ENCODE measurements at places on chromosomes 16 and 17. TPM values are rescaled to one million over a fixed set of nuclear protein-coding genes. Genes with fewer than 3 reads are reported as not detected.

DNA sequence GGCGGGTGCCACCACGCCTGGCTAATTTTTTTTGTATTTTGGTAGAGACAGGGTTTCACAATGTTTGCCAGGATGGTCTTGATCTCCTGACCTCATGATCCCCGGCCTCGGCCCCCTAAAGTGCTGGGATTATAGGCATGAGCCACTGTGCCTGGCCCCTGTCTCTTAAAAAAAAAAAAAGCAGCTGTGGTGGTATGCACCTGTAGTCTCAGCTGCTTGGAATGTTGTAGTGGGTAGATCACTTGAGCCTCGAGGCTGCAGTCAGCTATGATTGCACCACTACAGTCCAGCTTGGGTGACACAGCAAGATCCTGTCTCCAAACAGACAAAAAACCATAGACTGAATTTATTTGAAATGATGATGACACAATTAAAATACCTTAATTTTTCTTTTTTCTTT lies 24.3 kb downstream of the CDK12 start:
- DNase-seq = no peak

DNA sequence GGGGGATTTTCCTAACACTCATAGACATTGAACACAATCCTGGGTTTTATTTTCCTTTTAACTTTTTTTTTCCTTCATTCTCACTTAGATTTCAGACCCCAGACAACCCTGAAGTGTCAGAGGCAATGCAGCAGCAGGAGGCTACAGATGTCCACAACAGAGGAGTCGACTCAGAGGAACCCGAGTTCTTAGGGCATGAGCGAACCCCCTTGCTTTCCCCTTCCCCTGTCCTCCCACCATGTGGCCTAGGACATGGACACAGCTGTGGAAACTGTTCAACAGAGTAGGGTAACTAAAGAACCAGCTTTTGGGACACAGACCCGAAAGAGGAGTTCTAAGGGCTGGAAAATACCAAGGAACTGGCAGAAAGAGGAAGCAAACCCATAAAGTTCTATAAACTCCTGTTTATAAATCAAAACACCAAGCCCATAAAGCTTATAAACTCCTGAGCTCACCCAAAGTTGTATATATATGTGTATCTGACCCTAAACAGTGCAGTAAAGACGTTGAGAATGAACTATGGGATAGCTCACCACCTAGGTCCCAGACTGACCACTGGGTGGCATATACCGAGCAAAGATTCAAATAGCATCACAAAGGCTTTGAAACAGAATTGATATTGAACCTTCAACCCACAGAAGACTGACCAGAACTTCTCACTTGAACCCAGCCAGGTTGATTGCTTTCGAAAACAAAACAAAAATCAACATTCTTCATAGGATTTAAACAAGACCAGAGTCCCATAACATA lies 33.9 kb downstream of the CMTM4 start:
- DNase-seq = no peak

DNA sequence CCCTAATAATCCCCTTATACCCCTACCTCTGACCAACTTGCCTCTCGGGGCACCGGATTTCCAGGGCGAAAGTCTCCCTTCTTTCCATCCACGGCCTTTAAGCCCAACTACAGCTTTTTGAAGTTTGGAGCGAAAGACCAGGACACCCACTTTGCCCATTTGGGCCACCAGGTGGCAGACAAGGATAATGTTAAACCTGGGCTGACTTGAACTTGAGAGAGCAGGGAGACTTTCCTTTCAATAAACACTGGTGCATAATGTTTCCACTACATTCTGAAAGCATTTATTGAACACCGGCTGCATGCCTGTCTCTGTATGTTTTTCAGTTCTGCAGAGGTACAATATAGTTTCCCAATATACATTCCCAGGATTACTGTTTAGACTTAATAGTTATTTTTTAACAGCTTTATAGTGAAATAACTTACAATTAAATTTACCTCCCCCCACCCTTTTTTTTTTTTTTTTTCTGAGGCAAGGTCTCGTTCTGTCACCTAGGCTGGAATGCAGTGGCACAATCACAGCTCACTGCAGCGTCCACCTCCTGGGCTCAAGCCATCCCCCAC lies 6.9 kb upstream of the CES3 start:
- DNase-seq = no peak

- DNase-seq = no peak
Observed at GRCh38 chr17:9298776-9299295, 276.8 kb downstream of the STX8 start.

GRCh38 chr17:69669441-69670178 lies 255.1 kb downstream of the MAP2K6 start:
- DNase-seq = no peak

GRCh38 chr17:31378638-31379037 lies 12.8 kb upstream of the RAB11FIP4 start:
- DNase-seq = no peak

GRCh38 chr16:67456391-67457081 lies 24.4 kb downstream of the ATP6V0D1 start:
- DNase-seq = no peak

Gene ELMO3
- total RNA-seq = 1.1 TPM

Gene C16orf90
- not detected for total RNA-seq

DNA sequence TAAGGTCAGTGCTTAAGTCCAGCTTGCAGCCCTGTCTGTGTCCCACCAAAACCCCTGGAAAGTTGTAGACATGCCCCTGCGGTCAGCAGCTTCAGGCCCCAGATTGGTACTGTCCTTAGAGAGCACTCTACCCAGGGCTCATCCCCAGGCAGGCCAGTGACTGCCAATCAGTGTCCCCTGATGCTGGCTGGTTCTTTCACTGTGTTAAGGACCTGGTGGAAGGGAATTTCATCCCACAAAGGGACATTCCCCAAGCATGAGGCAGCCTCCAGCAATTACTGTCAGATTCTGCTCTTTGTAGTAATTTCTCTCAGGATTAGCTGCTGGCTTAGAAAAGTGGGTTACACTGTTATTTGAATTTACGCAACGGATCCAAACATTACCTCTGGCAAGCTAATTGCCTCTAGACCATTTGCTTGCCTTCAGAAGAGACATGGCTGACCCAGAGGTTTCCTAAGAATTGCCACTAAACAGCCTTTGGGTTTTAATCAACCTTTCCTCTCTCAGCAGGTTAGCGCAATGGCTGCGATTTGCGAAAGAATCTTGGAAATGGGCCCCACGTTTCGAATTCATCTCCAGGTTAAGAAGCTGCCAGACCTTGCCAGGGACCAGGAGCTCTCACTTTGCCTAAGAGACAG lies 5.9 kb downstream of the IRX6 start:
- no peak for DNase-seq

DNA sequence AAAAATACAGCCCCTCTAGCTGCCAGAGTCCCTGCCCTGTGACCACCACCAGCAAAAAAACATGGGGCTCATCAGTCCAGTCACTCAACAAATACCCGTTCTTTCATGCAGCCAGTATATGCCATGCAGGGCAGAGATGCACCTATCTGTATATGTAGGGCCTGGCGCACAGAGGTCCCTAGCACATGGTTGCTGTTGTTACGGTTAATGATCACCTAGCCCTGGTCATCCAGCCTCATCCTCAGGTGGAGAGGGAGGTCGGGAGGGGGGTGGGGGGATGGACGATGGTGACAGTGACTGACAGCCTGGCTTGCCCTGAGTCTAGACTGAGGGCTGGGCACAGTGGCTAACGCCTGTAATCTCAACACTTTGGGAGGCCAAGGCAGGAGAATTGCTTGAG lies 1.5 kb downstream of the SDR42E2 start:
- DNase-seq = no peak

DNA sequence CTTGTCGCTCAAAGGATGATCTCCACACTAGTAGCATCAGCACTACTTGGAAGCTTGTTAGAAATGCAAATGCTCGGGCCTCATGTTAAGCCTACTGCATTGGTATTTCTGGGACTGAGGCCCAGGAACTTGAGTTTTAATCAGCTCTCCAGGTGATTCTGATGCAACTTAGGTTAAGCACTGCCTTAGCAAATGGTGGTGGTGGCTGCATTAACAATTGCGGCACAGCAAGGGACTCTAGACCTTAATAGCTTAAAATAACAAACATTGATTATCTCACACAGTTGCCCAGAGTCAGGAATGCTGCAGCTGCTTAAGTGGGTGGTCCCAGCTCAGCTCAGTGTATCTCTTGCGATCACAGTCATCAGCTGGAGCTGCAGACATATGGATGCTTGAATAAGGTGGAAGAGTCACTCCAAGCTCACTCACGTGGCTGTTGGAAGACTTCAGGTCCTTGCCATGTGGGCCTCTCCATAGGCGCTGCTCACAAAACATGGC lies 25.8 kb downstream of the HS3ST3A1 start:
- DNase-seq = no peak

GRCh38 chr16:81945665-81946064 lies 65.6 kb downstream of the SDR42E1 start:
- no peak for DNase-seq

Gene WFIKKN1
- 0.47 TPM for total RNA-seq

GRCh38 chr17:10429421-10430045 lies 7.8 kb upstream of the MYH8 start:
- no peak for DNase-seq

DNA sequence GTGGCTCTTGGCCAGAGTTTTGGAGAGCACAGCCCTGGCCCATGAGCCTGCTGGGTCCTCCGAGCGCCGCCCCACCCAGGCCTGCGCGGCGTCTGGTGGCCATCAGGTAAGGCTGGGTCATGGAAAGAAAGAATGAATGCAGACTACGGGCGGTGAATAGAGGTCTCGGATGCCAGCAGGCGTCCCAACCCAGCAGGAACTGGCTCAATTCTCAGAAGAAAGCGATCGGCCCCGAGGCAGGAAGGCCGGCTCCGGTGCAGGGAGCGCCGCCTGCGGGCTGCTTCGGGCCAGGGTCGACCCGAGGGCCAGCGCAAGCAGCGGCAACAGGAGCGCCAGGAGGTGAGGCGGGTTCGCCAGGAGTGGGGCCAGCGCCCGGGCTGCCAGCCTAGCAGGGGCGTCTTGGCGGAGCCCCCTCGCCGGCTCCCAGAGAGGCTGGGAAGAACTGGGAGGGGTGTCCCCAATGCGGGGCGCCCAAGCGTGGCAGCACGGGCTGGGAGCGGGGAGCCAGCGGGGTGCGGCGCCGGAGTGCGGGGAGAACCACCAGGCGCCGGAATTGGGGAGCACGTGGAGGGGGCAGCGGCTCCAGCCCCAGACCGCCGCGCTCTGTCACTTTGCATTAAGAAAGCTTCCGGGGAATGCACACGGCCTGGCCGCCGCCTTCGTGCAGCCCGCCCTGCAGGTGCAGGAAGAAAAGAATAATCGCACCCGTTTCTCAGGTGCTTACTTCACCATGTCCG lies 7.1 kb upstream of the TMC5 start:
- DNase-seq = no peak

Gene TUBB3
- total RNA-seq = 117 TPM

DNA sequence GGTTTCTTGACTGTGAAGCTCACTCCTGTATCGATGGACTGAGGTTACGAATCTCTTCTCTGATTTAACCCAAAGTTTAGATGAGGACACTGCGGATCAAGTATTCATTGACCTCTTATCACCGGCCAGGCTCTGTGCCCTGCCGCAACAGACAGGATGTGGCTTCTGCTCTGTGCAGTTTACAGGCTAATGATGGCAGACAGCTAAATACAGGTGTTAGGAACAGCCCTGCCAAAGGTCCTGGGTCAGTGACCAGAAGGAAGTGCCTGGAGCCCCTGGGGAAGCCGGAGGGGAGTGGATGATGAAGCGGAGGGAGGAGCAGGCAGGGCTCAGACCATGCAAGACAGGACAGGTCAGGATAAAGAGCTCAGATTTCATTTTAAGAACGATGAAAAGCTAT lies 44.4 kb downstream of the HAPSTR1 start:
- DNase-seq = peak; percentile 49

Gene ACE
- total RNA-seq = 0.68 TPM

Gene PRSS21
- not detected for total RNA-seq

GRCh38 chr17:82752371-82753200 lies 721 bp downstream of the TBCD start:
- no peak for DNase-seq

DNA sequence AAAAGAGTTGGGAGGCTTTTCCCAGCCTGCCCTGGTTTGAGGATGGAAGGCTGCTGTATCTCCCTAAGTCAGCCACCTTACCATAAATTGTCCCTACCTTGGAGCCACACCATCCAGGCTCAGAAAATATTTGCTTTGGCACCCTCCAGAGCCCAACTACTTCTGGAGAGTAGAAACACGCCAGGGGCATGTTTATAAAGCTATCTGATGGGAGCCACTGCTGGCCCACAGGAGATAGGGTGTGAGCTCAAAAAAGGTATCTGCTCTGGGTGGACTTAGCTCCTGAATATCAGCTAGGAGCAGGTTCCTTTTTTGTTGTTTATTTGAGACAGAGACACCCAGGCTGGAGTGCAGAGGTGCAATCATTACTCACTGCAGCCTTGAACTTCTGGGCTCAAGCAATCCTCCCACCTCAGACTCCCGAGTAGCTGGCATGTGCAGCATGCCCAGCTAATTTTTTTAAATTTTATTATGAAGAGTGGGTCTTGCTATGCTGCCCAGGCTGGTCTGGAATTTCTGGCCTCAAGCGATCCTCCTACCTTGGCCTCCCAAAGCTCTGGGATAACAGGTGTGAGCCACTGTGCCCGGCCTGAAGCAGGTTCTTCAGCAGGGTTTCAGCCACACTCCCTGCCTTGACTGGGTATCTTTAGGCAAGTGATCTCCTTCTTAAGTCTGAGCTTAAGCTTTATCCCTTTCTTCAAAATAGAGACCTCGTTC lies 147.1 kb downstream of the SALL1 start:
- DNase-seq = no peak

- no peak for DNase-seq
Observed at GRCh38 chr17:8397636-8398035, at the start of gene RNF222. Gene RNF222, minus strand, starts transcription at chr17:8397827. Its CDS starts 4,366 bp downstream, at chr17:8393461.
